ENCODE measurements at places on chromosomes 6 and 20.

- DNase-seq = no peak
Observed at GRCh38 chr6:122214605-122215318, 184.7 kb upstream of the HSF2 start.

DNA sequence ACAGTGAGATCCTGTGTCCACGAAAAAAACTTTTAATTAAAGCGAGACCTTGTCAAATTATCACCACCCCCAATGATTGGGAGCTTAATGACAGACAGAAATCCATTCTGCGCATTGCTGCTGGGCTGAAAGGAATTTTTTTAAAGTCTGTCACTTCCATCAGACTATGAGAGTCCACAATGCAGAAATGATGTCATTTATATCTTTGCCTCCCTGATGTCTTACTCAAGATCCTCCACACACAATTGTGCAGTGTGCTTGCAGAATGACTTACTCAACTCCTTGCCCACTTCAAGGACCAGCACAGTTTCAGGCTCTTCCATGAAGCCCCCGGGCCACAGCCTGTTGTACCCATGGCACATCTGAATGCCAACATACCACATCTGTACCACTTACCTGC is 41.0 kb downstream of the GPLD1 start:
- no peak for DNase-seq

DNA sequence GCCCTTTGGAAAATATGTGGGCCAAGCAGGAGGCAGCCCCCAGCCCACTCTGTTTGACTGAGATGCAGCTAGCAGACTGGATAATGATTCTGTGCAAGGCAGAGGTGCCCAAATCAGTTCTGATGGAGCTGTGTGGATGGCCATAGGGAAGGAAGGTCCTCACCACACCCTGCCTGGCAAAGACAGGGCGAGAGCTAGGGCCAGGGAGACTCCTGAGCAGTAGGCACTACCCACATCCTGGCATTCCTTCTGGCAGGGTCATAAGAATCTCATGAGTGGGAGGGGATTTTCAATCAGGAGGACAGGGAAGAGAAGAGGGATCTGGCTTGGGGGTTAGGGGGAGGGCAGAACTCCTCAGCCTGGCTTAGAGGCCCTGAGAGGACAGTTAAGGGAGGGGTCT is 18.6 kb upstream of the TREM2 start:
- no peak for DNase-seq

- DNase-seq = no peak
Observed at GRCh38 chr6:169160091-169160854, 93.4 kb downstream of the THBS2 start.

- no peak for DNase-seq
Observed at GRCh38 chr6:149948011-149948410, 6.2 kb downstream of the ULBP2 start.

- no peak for DNase-seq
Observed at GRCh38 chr20:37528446-37529213, 954 bp upstream of the BLCAP start.

- no peak for DNase-seq
Observed at GRCh38 chr6:108841377-108841855, 6.8 kb upstream of the ARMC2 start.

DNA sequence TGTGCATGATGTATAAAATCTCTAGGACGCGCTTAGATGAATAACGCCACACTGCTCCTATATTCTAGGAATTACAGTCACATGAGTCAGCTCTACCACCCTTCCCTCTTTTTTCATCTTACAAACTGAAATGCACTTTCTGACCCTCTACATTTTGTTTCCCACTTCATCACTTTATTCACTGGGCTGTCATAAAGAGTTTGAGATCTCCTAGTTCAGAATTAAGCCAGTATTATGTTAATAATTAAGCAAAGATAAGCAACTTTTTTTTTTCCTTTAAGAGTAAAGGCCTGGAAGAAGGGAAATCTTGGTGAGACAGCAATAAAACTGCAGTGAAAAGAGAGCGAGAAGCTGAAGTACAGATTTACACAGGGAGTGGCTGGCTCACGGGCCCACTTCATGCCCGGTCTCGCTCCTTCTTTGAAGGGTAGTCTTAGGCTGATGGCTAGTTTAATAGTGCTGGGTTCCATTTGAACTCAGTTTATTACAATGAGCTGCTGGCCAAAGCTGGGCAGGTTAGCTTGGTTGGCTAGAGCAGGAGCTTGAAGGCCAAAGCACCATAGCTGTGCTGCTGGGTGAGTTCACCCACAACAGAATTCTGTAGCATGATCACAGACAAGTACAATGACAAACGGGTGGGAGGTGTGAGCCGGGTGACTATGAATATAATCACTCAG is 110.6 kb downstream of the MAP7 start:
- no peak for DNase-seq

DNA sequence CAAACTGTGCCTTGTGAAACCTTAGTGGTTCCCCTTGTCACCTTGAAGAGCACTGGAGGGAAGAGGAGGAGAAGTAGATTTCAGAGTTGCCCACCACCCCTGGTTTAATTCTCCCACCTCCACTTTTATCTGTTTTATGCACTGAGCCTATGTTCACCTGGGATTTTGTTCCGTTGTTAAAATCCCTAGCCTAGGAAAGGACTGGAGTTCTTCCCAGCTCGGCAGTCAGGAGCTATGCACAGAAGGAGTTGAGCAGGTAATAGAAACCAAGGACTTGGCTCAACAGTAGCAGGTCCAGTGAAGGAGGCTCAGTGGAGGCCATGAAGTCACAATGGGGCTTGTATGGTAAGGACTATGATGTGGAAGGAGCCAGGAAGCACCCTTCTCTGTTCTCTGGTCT is 290.3 kb upstream of the PRND start:
- no peak for DNase-seq

GRCh38 chr6:107118976-107119375 is 3.7 kb upstream of the BEND3 start:
- no peak for DNase-seq

DNA sequence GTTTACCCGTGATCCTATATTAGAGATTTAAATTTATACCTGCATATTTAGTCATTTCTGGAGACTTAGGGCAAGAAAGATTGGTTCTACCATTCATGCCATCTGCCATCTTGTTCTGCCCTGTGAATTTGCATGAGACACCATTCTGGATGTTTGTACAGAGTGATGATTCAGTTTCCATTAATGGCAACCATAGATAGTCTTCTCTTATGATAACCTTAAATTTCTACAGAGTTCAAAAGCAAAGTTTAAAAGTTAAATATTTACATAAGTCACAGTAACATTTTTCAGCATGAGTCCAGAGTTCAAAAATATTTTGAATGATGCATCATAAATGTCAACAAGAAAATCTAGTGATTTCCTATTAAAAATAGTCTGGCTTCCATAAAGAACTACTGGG is 23.2 kb downstream of the PLCB1 start:
- no peak for DNase-seq

- no peak for DNase-seq
Observed at GRCh38 chr6:44635486-44635885, 248.0 kb downstream of the CDC5L start.

GRCh38 chr20:44455126-44455525 is 20.5 kb upstream of the TTPAL start:
- no peak for DNase-seq

GRCh38 chr6:136750696-136751521 is 41.4 kb downstream of the MAP3K5 start:
- DNase-seq = no peak

DNA sequence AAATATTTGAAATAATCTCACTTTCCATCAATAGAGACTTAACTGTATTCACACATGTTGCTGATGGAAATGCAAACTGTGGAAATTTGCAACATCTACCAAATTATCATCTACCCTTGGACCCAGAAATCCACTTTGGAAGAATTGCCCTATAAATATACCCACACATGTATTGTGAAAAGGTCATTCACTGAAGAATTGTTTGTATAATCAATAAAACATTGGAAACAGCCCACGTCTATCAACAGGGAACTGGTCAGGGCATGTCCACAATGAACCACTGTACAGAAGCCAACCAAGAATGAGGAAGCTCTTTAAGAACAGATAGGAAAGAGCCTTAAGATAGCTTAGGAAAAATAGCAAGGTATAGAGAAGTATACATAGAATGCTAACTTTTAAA is 36.2 kb downstream of the PXDC1 start:
- no peak for DNase-seq

DNA sequence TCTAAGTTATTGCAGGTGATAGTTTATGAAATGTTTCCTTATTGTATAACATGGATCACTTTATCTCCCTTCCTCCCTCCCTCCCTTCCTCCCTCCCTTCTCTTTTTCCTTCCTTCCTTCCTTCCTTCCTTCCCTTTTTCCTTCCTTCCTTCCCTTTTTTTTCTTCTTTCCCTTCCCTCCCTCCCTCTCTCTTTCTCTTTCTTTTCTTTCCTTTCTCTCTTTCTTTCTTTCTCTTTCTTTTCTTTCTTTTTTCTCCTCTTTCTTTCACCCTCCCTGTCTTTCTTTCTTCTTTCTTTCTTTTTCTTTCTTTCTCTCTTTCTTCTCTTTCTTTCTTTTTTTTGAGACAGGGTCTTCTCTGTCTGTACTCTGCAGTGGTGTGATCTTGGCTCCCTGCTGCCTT is 5.8 kb downstream of the OR2B3 start:
- DNase-seq = no peak

- no peak for DNase-seq
Observed at GRCh38 chr6:41716516-41717391, 18.7 kb downstream of the TFEB start.

GRCh38 chr6:117907601-117908245 is 659 bp downstream of the SLC35F1 start:
- DNase-seq = no peak

- DNase-seq = peak; percentile 55
Observed at GRCh38 chr20:62952373-62952967, at the start of gene SLC17A9. SLC17A9 (plus strand) TSS chr20:62952709; CDS start chr20:62952831, 122 bp downstream.

- no peak for DNase-seq
Observed at GRCh38 chr6:80144753-80145315, 38.4 kb downstream of the BCKDHB start.

- no peak for DNase-seq
Observed at GRCh38 chr6:92541448-92542060, 877.8 kb downstream of the EPHA7 start.

- no peak for DNase-seq
Observed at GRCh38 chr6:55953335-55953734, 77.9 kb upstream of the BMP5 start.

DNA sequence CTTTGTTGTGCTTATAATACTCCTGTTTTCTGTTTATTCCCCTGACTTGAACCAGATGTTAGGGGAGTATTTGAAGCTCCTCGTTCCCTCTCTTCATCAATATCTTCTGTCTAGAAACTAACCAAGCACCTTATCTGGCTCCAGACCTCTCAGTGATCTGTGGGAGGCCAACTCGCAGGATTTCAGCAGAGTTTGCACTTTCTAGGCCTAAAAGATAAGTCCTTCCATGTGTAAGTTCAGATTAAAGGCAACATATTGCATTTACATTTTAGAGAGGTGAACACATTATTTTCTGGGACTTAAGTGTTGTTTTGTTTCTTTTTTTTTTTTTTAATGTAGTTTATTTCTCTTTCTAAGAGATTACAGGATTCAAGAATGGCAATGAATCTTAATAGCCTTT is 139.4 kb upstream of the AKAP12 start:
- no peak for DNase-seq

GRCh38 chr6:66735106-66735890 is 1028.3 kb upstream of the EYS start:
- DNase-seq = no peak

Measured in T-helper 1 cell (primary cell).